ENCODE measurements at places on chromosomes 5 and 9. TPM values are rescaled to one million over a fixed set of nuclear protein-coding genes. Genes with fewer than 3 reads are reported as not detected.

GRCh38 chr5:82465235-82465634 is 187.1 kb upstream of the RPS23 start:
- DNase-seq, result no peak

- no peak for DNase-seq
Observed at GRCh38 chr5:32369542-32370155, 56.9 kb upstream of the MTMR12 start.

DNA sequence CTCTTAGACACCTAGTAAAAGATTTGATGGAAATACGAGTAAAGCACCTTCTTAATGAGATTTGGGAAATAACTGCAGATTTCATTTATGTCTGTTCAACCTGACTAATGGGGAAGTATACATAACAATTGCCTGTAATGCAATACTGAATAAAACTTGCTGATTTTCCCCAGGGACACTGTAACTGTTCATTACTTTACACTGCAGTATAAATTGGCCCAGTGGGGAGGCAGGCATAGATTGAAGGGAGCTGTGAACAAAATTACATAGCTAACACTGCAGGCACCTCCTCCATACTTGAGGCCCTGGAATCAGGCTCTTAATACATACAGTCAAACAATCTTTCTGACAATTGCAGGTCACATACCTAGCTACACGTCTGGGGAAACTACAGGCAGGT is 216.2 kb downstream of the PTPRD start:
- no peak for DNase-seq

Gene BAAT
- total RNA-seq, result not detected

Gene RNF208
- 4.4 TPM for total RNA-seq

DNA sequence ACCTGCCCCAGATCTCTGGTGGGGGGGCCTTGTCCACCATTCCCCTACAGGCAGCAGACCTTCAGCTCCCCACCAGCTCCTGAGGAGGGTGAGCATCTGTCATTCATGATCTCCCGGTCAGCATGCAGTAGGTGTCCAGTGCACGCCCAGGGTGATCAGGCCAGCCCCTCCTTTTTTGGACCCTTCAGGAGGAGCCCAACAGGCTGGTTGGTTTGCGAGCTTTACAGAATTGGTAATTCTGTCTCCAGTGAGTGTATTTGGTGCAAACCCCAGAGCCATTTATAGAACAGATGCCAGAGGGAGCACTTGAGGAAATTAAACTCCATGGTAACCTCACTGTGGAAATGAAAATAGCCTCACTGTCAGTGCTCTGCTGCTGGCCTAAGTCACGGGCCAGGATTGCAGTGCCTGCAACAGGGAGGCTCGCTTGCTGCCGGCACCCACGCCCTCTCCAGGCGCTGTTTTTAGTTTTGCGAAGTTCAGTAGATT is 23.4 kb downstream of the WNK2 start:
- DNase-seq, result no peak

Gene FCN2
- total RNA-seq, result not detected

Gene GADD45G
- total RNA-seq, result 10.5 TPM

GRCh38 chr9:76987594-76988200 is 31.8 kb upstream of the FOXB2 start:
- no peak for DNase-seq

DNA sequence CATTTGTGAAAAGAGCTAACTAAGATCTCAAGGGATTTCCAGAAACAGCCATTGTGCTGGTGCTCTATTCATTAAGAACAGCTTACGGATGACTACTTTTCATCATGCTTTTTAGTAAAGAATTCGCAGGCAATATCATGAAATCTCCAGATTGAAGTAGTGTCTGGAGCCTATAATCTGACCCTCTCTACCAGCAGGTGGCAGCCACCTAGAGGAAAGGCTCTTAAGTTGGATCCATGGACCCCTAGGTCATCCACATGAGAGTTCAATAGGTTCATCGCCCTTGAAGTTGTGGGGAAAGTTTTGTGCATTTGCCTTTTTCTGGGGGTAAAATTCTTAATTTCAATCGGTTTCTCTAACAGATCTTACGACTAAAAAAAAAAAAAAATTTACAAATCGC is 82.3 kb downstream of the SLC1A3 start:
- no peak for DNase-seq
